ENCODE measurements at places on chromosomes 3 and 15. TPM values are rescaled to one million over a fixed set of nuclear protein-coding genes. Genes with fewer than 3 reads are reported as not detected.

Gene HDDC3
- total RNA-seq, result 22.5 TPM

- H3K4me1 ChIP-seq, result no peaks in the 10 kb centered on the region
- H3K27ac ChIP-seq, result no peak overlapping the region
- H3K4me3 ChIP-seq, result no peak overlapping the region
- no peaks in the 10 kb centered on the region for H3K27me3 ChIP-seq
- H3K36me3 ChIP-seq, result no peaks in the 10 kb centered on the region
- DNase-seq, result no peak
Measured at GRCh38 chr3:88009066-88009465, 49.7 kb downstream of the CGGBP1 start.

DNA sequence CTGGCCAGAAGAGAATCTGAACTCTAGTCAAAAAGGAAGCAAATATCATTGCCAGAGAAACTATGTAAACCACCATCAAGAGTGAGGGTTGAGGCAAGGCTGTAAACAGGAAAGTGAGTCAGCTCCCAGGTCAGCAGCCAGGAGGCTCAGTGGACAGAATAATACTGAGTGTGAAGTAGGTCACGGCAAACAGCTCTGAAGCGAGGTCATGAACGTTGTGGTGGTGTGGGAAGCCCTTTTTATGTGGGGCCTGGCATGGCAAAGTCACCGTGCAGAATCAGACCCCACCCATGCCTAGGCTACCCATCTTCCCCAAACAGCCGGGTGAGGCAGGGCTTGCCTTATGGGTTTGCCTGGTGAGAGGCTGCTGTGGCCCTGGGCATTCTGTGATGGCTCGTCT, 43.9 kb downstream of the THBS1 start:
- peak overlapping the region; percentile 75 for H3K27ac ChIP-seq
- no peaks in the 10 kb centered on the region for H3K27me3 ChIP-seq
- peaks cover 31% of the 10 kb centered on the region for H3K4me1 ChIP-seq
- H3K4me3 ChIP-seq, result no peak overlapping the region
- peak; percentile 46 for DNase-seq

DNA sequence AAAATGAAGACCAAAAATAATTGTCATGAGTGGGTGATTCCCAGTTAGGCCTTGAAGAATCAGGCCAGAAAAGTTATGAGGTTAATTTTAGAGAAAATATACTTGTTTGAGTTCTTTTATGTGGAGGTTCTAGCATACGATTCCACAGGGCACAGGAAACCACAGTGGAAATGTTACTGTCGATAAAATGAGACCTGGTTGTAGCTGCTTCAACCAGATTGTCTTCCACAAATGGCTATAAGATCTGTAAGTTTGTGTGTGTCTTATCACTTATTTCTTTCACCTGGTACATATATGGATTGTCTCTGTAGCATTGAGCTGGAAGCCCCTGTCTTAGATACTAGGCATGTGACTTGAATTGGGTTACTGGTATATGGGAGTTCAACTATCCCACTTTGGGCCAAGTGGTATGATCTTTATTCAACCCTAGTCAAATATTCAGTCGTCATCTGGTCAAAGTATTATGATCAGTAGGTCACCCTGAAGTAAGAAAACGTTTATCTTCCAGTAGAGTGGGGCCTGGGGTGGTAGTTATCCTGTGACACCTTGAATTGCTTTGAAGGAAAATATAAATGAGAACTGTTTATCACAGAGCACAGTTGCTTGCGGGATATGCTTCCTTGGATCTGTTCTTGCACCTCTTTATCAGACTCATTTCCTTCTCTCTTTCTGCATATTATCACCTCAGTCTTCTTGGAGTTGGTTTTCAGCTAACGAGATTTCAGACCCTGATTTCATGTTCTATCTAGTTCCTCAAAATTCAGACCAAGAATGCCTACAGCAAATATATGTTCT, 21.5 kb upstream of the ZNF609 start:
- no peaks in the 10 kb centered on the region for H3K27me3 ChIP-seq
- DNase-seq, result no peak
- H3K27ac ChIP-seq, result no peak overlapping the region
- H3K4me1 ChIP-seq, result no peaks in the 10 kb centered on the region
- no peaks in the 10 kb centered on the region for H3K36me3 ChIP-seq

DNA sequence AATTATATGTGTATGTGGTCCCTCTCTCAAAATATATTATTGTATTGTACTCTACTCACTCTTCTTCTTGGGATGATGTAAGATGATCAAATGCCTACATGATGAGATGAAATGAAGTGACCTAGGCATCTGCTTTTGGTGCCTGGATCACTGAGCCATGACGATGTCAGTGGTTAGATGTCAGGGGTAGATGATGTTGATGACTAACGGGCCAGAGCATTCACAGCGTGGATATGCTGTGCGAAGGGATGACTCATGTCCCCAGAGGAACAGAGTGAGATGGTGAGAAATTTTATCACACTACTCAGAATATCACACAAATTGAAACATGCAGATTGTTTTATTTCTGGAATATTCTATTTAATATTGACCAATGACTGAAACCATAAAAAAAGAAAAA, 233.9 kb upstream of the CADM2 start:
- no peaks in the 10 kb centered on the region for H3K4me1 ChIP-seq
- no peak for DNase-seq
- H3K4me3 ChIP-seq, result no peak overlapping the region
- H3K27ac ChIP-seq, result no peak overlapping the region

DNA sequence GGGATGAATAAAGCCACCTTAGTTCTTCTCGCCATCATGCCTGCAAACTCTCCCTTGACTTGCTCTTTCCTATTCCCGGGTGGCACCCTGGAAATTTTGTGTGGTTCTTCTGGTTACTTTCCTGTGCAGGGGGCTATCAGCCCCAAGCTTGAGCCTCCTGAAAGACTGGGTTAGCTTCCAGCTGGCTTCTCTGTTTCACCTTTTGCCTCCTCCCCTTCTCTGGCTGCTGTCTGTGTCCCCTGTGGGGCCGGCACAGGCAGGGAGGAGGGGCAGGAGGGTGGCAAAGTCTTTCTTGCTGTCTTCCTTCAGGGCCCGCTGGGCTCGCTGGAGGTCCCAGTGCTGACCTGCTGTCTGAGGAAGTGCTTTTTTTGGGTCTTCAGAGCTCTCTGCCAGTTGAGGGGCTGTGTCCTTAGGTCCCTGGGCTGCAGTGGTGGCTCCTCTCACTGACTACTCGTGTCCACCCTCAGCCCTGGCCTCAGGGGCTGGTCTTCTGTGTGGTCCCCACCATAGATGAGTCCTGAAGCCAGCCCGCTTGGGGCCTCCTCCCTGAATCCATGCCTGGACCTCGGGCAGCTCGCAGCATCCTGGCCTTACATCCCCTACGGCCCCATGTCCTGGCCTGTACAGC, 196.5 kb downstream of the KLF13 start:
- H3K27me3 ChIP-seq, result no peaks in the 10 kb centered on the region
- H3K36me3 ChIP-seq, result no peaks in the 10 kb centered on the region
- H3K27ac ChIP-seq, result no peak overlapping the region
- H3K4me3 ChIP-seq, result no peak overlapping the region

- DNase-seq, result no peak
- H3K27me3 ChIP-seq, result no peaks in the 10 kb centered on the region
- peaks cover 3% of the 10 kb centered on the region for H3K4me1 ChIP-seq
- peak overlapping the region; percentile 80 for H3K27ac ChIP-seq
- H3K4me3 ChIP-seq, result peak overlapping the region; percentile 79
- H3K36me3 ChIP-seq, result no peaks in the 10 kb centered on the region
Measured at GRCh38 chr3:15097891-15098290, 1.1 kb downstream of the RBSN start.

GRCh38 chr15:54226455-54226854, 248.2 kb downstream of the UNC13C start:
- no peak overlapping the region for H3K27ac ChIP-seq
- no peaks in the 10 kb centered on the region for H3K36me3 ChIP-seq
- H3K27me3 ChIP-seq, result no peaks in the 10 kb centered on the region
- H3K4me1 ChIP-seq, result no peaks in the 10 kb centered on the region
- no peak overlapping the region for H3K4me3 ChIP-seq

Measured in tibial nerve (tissue), 4 donors.